Head of caudate nucleus (tissue), 42 donors: ENCODE measurements at places on chromosomes 13 and 19.

GRCh38 chr19:44689290-44690130, 9.4 kb upstream of the CEACAM16 start:
- DNase-seq, result peak; percentile 72

GRCh38 chr19:35247526-35248309, 1.1 kb upstream of the LSR start:
- DNase-seq, result peak; percentile 51

GRCh38 chr13:50706505-50706904, 137.0 kb downstream of the DLEU7 start:
- DNase-seq, result no peak

DNA sequence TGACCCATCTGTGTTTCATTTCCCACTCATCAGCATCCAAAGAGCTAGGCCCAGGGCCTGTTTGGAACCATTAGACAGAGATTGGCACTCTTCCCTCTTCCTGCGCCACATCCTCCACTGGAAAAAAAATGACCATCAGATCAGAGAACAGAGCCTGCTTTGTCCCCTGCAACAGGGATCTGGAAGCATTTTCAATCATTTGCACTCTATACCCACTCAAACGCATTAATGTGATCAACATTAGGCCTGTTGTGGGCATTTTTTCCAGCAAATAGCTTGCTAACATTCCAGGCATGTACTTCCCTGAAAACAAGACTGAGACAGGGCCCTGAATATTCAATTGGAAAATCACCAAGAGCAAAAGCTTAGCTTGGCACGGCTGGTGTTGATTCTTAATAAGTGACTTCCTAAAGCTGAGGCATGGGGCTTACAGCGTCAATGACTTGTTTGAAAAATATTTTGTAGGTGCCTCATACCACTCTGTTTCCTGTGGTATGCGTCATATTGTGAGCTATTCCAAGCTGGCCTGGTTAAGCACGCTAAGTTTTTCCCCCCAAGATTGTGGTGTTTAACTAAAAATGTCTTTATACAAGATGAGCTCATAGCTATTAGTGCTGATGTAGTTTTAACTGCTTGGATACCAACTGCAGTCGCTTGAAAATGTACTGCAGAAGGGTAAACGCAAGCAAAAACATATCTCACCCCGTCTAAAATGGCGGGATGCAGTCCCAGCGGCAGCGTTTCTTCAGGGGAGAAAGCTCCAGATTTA, 404.4 kb downstream of the SPRY2 start:
- DNase-seq, result peak; percentile 64

DNA sequence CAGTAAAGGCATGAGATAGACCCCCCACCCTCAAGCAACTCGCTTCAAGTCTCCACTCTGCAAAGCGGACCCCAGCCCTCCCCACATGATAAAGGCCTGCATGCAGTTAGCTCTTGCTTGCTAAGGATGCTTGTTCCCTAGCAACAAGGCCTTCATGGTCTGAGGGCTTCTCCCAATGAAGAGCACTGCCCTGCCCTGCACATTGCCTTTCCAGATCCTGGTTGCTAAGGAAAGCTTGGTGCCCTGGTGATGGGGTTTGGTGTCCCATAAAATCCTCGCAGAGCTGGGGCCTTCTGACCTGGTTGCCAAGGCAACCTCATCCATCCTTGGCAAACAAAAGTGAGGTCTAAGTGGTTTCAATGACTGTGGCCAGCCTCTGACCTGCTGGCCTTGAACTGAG, 6.0 kb downstream of the DBP start:
- no peak for DNase-seq

DNA sequence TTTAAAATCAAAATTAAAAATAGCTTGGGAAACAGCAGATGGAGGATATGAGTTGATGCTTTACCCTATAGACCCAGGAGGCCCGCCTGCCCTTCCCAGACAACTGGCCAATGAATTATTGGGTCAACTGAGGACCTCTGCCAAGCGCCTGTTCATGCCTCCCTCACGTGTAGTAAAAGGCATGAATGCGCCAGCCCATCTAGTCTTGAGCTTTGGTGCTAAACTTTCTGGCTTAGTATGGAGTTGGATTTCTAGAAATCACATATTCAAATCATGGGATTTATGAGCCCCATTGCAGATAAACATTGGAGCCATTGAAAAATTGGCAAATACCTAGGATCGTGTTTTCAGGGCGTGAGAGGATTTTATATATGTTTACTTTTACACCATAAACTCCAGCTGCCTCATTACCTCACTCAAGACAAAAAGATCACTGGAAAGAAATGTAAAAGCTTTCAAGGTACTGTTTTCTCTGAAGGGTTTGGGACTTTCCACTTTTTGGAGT, 47.1 kb downstream of the COL4A2 start:
- no peak for DNase-seq

DNA sequence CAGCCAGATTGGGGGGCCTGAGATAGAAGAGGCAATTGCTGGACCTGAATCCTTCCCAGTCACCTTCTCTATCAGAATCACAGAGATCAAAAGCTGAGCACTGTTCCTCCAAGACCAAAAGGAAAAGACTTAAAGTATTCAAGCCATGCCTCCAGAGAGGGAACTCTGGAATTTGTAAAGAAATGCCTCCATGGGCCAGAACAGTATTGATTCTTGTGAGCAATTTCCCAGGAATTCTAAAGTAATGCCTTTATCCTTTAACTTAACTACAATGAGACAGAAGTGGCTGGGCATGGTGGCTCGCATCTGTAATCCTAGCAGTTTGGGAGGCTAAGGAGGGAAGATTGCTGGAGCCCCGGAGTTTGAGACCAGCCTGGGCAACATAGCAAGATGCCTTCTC, 148.8 kb downstream of the FLT1 start:
- DNase-seq, result no peak

DNA sequence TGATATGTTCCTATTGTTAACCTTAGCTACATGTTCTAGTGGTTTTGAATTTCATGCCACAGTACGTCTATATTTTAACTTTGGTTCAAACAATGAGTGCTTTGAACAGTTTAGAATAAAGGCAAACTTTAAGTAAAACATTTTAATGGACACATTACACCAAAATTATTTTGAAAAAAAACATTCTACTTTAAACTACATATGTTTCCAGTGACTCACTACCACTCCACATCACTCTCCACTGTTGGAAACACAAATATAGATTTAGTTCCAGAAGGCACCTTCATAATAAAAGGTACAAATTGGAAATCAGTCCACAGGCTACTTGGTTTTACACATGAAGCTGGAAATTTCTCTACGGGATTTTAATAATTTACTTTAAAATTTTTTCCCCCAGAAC, 373.5 kb downstream of the MYO16 start:
- DNase-seq, result no peak

DNA sequence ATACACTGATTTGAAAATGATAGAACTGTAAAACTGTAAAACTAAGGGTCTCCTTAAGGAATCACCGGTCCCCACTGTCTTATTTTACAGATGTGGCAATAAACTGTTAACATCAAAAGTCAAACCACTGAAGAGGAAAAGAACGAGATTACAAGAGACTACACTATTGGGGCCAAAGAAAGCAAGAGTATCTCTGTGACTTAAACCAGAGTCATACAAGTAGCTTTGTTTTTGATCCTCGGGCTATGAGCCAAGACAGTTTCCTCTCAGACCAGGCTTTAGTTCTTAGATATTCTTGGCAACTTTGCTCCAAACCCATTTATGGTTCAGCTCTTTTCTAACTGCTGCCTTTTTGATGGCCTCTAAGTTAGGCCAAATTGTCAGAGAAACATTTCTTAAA, 113.8 kb downstream of the TBC1D4 start:
- no peak for DNase-seq

GRCh38 chr19:49809941-49810389, 3.1 kb downstream of the FUZ start:
- DNase-seq, result no peak

DNA sequence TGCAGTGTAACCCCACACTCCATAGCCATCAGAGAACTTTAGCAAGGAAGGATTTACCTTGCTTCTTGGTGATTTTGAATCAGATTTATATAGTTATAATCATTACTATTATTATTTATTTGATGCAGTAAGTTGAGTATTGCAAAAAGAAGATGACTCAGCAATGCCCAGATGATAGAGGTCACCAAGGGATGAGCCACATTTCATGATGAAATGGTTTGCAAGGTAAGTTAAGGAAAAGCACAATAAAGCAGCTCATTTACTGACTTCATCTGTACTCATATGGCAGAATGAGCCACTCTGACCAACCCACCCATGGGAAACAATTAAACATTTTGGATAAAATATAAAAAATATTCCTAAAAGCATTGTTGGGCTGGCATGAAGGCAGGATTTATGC, 59.1 kb downstream of the AKAP11 start:
- DNase-seq, result no peak

GRCh38 chr19:51712461-51713081, 11.2 kb downstream of the HAS1 start:
- no peak for DNase-seq

DNA sequence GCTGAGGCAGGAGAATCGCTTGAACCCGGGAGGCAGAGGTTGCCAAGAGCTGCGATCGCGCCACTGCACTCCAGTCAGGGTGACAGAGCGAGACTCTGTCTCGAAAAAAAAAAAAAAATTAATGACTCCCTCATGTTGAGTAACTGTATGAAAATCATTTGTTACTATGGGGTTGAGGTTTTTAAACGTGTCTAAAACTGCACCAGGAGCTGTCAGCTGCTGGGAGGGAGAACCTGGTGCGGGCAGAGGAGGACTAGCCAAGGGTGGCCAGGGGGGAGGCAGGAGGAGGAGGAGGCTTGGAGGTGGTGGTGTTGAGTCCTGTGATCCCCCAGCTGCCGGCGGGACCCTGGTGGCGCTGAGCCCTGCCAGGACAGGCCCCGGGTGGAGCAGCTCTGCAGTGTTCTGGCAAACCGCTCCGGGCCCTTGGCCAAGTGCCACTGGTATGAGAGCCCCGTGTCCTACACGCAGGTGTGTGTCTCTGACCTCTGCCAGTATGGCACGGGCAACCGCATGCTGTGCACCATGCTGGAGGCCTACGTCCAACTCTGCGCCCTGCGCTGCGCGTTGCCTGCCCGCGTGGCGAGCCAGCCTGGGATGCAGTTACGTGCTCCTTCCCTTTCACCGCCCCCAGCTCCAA, 17.1 kb upstream of the FXYD3 start:
- no peak for DNase-seq

DNA sequence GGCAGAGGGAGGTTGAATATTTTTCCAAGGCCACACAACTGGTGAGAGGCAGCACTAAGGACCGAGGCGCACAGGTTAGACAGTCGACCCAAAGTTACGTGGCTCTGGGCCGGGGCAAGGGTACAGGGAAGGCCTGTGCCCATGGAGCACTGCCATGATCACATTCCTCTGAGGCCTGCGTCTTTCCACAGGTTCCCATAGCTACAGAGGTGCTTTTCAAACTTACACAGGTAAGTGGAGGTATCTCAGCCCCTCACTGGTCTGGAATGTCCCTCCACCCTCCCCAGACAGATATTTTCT, 814 bp downstream of the ZNF211 start:
- no peak for DNase-seq

GRCh38 chr19:18608102-18608804, 1.7 kb upstream of the CRLF1 start:
- DNase-seq, result no peak

GRCh38 chr13:40668335-40668734, 1.9 kb upstream of the FOXO1 start:
- DNase-seq, result peak; percentile 54

GRCh38 chr13:69287050-69287698, 820.5 kb upstream of the ATXN8OS start:
- DNase-seq, result no peak

GRCh38 chr19:49895566-49896297, 955 bp downstream of the IL4I1 start:
- no peak for DNase-seq

DNA sequence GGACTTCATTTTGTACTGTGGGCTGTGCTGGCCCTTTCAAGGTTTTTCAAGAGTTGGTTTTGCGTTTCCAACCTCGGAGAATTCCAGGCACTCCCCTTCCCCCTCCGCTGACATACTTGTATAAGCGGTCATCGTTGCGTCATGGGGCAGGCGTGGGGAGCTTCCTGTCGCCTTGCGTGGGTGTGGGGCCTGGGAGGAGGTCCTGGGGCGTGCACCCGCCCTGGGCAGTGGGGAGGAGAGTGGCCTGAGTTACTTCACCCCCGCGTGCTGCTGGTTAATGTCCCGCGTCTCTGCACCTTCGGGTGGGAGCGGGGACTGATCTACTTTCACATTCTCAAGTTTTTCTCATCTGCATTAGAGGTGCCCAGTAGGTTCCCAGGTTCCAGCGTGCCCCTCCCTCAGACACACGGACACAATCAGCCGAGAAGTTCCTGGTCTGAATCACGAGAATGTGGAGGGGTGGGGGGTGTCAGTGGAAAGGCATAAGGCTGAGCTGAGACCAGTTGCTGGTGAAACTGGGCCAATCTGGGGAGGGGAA, 4.1 kb downstream of the IER2 start:
- DNase-seq, result peak; percentile 59

DNA sequence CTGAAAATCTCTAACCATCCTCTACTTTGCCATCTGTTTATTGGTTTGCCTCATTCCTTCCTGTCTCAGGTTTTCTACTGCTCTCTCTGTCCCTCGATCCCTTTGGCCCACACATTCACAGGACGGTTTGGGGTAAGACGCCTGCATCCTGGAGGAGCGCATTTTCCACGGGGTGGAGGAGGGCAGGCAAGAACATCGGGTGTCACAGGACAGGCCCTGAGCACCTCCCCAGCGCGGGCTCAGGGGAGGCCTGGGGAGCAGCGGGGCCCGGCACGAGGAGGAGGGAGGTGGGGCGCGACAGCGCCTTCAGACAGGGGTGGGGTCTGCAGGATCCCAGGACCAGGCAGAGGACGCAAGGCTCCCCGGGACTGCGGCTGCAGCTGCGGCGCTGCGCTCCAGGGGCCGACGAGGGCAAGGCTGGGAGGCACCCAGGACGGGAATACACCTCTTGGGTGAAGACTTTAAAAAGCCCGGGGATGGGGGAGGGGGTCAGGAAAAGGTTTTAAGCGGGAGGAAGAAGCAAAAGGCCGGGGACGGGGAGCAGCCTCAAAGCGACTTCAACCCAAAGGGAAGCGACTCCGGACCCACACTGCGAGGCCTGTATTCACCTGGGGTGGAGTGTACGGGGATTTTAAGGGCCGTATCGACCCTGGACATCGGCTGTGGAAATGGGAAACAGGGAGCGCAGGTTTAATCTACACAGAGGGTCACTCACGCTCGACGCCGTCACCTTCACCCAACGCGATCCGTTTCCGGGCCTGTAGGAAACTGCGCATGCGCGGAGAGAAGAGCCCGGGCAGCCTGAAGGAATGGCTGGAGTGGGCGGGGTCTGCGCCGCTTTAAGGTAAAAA, at the start of gene ZNF415:
Gene ZNF415, minus strand, starts transcription at position 770 of the 851 bp plus-strand sequence. CDS start 10,234 bp downstream, outside the sequence.
- peak; percentile 79 for DNase-seq

- DNase-seq, result no peak
These were observed 18.6 kb upstream of the C13orf46 start for GRCh38 chr13:113992276-113993005.
